ENCODE measurements at places on chromosomes 3 and 15.

- DNase-seq: peak; percentile 72
Observed at GRCh38 chr3:55879901-55880331, 392.8 kb upstream of the WNT5A start.

- DNase-seq: no peak
Observed at GRCh38 chr3:151133175-151133574, 47.7 kb downstream of the MED12L start.

DNA sequence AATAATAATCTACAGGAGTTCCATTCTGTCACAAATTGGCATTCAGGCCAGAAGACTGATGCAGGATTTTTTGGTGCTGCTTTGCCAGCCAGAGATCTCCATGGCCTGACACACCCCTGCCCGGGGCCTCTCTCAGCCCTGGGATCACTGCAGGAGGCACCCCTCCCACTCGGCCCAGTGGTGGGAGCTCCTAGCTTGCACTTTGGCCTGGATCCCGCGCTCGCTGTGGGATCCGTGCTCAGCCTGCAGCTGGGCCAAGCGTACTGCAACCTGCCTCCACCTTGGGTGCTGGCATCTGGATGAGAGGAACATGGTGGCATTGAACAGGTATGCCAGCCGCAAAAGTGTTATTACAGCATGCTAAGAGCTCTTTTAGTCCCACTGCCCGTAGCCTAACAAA lies 656.7 kb upstream of the CCDC54 start:
- no peak for DNase-seq

- peak; percentile 58 for DNase-seq
Observed at GRCh38 chr15:61479613-61480012, 250.5 kb upstream of the RORA start.

- no peak for DNase-seq
Observed at GRCh38 chr15:47924381-47924780, 196.4 kb upstream of the SLC24A5 start.

Measured in PC-3 (cell line).